GM12891 (cell line): ENCODE measurements at places on chromosomes 6 and 20.
A peak's percentile ranks its signal among the peaks of the same experiment; 100 is the strongest.

GRCh38 chr6:81718126-81718525, 34.4 kb downstream of the TENT5A start:
- no peak for DNase-seq

- no peak for DNase-seq
Observed at GRCh38 chr6:132877003-132877402, 62.6 kb downstream of the RPS12 start.

GRCh38 chr20:53767206-53767930, 173.7 kb upstream of the ZNF217 start:
- no peak for DNase-seq

- no peak for DNase-seq
Observed at GRCh38 chr20:47269309-47270165, 87.0 kb downstream of the ZMYND8 start.

- DNase-seq, result no peak
Observed at GRCh38 chr6:133756078-133756695, 132.7 kb upstream of the TCF21 start.

DNA sequence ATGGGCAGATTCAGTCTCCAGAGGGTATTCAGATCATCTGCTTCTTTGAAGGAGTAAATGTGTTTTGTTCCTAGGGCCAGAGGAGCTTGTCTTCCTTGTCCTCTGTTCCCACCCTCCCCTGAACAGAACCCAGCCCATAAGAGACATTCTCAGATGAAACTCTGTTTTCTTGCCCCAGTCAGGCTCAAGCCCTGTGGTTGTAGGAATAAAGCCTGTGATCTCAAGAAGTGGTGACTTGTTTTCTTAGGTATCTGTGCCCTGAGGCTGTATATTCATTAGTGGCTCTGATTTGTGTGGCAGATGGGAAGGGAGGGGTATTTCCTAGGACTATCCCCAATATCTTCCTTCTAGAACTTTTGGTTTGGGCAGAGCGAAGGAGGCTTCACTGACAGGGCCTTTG, 27.9 kb downstream of the GSS start:
- DNase-seq, result no peak

DNA sequence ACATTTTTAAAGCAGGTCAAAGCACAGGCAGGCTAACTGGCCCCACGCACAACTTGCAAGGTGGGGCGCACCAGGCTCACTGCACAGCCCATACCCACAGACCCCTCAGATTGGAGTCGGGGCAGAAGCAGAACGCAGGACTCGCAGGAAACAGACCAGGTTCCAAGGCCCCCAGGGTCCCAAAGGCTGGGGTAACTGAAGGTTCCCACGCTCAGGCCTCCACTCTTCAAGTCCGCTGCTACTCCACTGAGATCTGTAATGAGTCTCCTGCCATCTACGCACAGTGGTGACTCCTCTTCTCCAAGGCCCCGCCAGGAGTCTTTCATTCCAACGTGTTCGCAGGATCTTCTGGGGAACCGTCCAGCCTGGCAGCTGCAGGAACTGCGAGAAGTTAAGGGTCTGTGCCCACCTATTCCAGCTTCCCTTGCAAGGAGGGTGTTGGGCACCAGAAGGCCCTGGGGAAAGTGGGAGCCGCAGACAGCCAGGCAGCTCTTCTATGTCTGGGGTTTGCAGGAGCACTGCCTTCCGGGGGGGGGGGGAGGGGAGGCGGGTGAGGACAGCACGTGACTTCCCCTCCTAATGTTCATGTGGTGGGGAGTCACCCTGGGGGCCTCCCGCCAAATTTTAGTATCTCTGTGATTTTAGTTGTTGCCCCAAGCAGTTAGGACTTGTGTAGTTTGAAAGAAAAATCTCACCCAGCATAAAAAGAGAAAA, 2.0 kb upstream of the TAF4 start:
- no peak for DNase-seq

- DNase-seq, result no peak
Observed at GRCh38 chr6:34349211-34349610, 43.3 kb downstream of the NUDT3 start.

DNA sequence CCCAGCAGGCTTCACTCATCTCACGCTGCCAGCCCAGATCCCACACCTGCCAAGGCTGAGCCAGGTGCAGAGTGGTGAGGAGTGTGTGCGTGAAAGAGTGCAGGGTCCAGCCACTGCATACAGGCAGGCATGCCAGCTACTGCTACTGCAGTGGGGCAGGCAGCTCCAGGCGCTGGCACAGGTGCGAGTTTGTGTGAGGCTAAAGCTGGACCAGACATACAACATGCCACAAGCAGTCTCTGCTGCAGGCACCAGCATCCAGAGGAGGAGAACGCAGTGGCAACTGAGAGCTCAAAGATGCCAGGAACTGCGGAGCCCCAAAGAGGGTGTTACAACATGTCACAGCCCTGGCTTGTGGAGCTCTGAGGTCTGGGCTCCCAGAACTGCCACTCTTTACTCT, 149.8 kb downstream of the EYS start:
- DNase-seq, result no peak

DNA sequence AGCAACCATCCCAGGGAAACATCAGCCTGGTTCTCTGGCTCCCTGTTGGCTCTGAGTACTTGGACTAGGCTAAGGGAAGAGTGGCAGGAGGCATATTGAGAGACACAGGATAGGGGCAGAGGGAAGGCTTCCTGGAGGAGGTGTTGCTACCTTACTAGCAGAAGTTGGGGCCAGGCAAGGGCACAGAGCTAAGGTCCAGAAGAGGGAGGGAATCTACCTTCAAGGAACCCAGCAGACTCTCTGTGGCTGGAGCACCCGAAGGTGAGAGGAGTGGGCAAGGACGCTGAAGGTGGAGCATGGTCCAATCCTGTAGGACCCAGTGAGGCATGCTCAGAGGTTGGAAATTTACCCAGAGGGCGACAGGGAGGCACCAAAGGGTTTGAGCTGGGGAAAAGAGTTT, 191.9 kb downstream of the TFAP2C start:
- DNase-seq, result no peak

DNA sequence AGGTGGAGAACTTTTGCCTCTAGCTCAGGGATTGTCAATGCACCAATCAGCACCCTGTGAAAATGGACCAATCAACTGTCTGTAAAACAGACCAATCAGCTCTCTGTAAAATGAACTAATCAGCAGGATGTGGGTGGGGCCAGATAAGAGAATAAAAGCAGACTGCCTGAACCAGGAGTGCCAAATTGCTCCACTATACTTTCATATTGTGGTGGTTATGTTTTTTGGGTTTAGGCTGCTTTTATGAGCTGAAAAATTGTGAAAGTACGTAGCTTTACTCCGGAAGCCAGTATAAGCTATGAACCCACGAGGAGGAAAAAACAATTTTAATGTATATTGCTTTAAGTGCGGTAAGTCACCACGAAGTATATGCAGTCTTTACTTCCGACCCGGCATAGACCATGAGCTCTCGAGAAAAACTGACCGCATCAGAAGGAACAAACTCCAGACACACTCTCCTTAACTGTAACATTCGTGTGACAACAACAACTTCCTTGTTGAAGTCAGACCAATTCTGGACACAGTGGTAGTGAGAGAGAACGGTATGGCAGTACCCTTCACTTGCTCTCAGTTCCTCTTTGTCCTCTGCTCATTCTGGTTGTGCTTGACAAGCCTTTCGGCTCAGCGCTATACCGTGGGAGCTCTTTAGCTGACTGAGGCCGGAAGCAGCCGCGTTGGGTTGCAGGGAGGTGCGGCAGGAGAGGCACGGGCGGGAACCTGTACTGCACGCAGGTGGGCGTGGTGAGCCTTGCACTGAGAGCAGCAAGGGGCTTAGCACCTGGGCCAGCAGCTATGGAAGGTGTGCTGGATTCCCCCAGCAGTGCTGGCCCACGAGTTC, 81.9 kb upstream of the E2F3 start:
- DNase-seq, result peak; percentile 67

DNA sequence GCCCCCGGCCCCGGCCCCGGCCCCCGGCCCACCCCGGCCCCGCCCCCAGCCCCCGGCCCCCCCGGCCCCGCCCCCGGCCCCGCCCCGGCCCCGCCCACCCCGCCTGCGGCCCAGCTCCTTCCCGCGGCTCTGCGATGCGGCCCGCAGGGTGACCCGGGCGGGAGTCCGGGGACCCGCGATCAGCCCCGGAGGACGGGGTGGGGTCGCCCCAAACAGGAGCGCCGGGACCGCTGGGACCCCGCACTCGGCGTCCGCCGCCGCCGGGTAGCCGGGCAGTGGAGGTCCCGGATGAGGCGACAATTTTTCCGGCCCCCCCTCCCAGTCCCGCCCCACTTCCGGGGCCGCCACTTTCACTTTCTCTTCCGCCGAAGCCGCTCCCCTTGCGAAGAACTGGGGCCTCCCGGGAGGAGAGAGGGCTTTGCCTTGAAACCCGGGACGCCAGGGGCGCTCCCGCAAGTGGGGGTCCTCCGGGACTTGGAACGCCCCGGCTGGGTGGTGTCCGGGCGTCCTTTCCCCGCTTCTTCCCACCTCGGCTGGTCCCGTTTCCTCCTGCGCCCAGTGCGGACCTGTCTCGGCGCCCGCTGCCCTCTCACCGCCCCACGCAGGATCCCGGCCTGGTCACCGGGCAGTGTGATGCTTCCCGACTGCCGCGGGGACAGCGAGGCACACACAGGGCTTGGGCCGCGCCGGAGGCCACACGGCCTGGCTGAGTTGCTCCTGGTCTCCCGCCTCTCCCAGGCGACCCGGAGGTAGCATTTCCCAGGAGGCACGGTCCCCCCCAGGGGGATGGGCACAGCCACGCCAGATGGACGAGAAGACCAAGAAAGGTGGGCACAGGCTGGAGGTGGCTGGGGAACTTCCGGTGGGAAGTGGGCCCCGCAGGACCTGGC, at the start of gene RBCK1:
TSS of gene RBCK1 (plus strand) at position 347 of the 890 bp plus-strand sequence. CDS start at position 806, 459 bp downstream.
- DNase-seq, result peak; percentile 99

- no peak for DNase-seq
Observed at GRCh38 chr6:113570161-113570560, 287.0 kb upstream of the MARCKS start.

- DNase-seq, result peak; percentile 2
Observed at GRCh38 chr6:80488190-80488589, 381.7 kb downstream of the BCKDHB start.
